ELF-1 (cell line): ENCODE measurements at places on chromosomes 6 and 20.
A peak's percentile ranks its signal among the peaks of the same experiment; 100 is the strongest.

DNA sequence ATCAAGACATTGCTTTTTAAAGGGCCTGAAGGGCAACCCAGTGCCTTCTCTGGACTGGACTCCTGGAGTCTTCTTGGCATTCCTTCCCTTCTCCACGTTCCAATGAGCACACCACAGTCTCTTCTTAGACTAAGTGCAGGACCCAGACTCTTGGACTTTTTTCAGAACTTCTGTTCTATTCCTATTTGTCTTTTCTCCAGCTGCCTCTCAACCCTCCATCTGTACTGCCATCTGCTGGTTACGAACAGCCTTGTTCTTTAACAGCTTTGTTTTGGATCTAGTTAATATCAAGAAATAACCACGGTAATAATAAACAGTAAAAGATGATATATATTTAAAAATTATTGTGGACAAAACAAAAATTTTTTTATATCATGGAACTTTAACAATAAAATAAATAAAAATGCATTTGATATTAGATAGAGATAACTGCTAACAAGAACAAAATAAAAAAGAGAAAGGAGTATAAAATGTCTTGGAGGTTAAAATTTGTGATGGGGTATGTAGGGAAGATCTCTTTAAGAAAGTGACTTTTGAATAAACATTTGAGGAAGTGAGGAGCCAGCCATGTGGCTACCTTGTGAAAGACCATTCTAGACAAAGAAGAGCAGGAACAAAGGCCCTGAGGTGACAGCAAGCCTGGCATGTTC, 105.1 kb upstream of the HCRTR2 start:
- peak; percentile 45 for DNase-seq

DNA sequence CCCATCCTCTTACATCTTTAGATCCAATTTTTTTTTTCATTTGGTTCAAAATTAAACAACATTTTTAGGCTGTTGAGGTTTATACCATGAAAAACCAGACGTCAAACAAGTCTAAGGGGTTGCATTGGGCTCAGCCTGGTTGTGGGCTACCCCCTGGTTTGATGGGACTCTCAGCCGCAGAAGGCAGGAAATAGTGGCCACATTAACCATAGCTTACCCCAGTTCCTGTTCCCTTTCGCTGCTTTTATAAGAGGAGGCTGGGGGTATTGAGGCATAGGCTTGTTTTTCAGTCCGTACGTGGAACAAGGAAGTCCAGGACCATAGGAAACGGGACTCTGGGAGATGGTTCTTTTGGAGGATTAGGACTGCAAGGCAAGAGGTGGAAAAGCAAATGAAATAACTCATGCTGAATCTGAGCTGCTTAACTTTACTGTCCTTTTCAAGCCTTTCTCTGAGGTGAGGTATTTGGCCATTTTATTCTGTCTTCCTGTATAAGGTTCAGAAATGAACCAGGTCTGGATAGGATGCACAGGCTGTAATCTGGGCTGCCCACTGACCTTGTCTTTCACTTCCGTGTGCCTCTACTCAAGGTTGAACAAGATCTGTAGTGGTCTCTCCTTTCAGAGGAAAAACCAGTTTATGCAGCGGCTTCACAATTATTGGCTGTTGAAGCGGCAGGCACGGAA, 7.7 kb downstream of the BRPF3 start:
- DNase-seq = no peak

DNA sequence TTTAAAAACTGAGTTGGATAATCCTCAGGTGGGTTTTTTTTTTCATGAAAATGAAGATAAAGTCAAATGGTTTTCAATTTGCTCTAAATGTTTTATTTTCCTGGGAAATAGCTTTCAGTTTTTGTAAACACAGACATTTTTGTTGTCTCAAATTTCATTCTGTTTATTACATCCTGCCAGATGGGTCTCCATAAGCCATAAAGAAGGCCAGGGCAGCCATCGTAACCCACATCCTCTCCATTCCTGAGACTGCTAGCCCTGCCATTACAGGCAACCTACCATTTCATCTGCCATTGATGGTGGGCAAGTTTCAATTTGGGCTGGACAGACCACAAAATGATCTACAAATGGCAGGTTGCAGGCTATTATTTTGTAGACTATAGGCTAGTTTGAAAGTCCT, 60.8 kb downstream of the BTBD3 start:
- no peak for DNase-seq

DNA sequence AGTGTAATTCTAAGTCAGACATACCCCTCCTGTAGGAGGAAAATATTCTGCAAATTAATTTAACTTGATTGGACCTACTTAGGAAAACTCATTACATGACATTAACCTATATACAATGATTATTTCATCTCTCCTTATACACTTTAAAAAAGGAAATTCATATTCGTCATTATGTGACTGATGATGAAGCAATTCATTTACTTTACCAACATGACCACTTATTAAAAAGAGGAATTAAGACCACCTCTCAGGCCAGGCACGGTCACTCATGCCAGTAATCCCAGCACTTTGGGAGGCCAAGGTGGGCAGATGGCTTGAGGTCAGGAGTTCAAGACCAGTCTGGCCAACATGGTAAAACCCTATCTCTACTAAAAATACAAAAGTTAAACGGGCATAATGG, 11.6 kb downstream of the AKIRIN2 start:
- DNase-seq = no peak

DNA sequence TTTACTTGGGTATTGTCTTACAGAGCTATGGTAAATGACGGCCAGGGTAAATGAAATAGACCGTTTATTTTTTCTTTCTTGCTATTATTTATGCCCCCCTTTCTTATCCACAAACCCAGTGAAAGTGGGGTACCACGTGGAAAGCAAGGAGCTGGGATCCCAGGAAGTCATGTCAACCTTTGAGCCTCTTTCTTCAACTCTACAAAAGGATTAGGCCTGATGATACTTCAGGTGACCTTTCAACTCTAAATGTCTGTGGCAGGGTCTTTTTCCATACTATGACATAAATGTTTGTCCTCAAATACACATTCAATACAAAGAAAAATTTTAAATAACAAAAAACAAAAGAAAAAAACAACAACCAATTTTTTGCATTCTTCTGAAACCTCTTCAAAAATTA, 291.4 kb downstream of the ADGB start:
- DNase-seq = no peak

GRCh38 chr20:48106428-48106827, 321.1 kb upstream of the SULF2 start:
- DNase-seq = no peak
